Activated naive CD8-positive, alpha-beta T cell treated with anti-CD3 and anti-CD28 coated beads for 36 hours (primary cell): ENCODE measurements at places on chromosomes 4 and X. TPM values are rescaled to one million over a fixed set of nuclear protein-coding genes. Genes with fewer than 3 reads are reported as not detected.

DNA sequence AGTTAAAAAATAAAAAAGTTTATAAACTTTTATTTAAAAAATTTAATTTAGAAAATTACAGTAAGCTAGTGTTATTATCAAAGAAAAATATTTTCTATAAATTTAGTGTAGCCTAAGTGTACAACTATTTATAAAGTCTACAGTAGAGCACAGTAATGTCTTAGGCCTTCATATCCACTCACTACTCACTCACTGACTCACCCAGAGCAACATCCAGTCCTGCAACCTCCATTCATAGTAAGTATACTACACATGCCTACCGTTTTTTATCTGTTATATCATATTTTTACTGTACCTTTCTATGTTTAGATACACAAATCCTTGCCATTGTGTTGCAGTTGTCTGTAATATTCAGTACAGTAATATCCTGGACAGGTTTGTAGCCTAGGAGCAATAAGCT, 129.0 kb upstream of the FAM47B start:
- H3K4me3 ChIP-seq = no peak overlapping the region
- no peaks in the 10 kb centered on the region for H3K27me3 ChIP-seq
- no peaks in the 10 kb centered on the region for H3K4me1 ChIP-seq
- H3K27ac ChIP-seq = no peak overlapping the region

DNA sequence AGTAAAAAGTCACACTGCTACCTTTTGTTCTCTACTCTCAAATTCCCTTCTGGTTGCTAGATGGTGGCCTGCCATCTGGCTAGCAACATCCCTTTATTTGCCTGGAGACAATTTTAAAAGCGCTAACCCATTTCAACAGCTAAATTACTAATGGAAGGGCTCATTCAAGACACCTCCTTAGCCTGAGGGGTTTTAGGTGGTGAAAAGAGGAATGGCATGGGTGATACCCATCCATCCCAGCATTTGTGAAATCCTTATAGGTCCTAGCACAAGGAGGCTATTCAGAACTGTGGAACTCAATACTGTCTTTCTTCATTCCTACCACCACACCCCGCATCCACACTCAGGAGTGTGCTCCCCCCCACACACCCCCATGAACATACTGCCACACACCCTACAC, 33.5 kb downstream of the ARHGEF9 start:
- H3K4me1 ChIP-seq = peaks cover 45% of the 10 kb centered on the region
- no peak overlapping the region for H3K27ac ChIP-seq
- peaks cover 2% of the 10 kb centered on the region for H3K36me3 ChIP-seq
- no peaks in the 10 kb centered on the region for H3K27me3 ChIP-seq
- DNase-seq = no peak
- H3K4me3 ChIP-seq = no peak overlapping the region

DNA sequence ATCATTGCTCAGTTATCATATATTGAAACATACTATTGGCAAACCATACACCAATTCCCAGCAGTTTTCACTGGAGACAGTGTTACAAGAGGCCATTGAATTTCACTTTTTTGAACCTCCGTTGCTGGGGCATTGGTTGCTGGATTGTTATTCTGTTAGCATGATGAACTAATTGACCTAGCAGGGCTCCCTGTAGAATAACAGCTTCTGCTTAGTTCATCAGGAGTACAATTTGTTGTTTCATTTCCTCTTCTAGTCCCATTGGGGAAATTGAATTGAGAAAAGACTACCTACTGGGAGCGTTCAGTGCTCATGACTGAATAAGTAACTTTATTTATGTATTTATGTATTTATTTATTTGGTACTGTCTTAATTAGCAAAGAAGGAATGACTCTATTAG, 151.6 kb downstream of the SLIT2 start:
- DNase-seq = no peak
- H3K36me3 ChIP-seq = no peaks in the 10 kb centered on the region
- H3K4me3 ChIP-seq = no peak overlapping the region

SUPT20HL2 gene
- total RNA-seq = not detected

GRCh38 chr4:153987291-153987690, 198.4 kb upstream of the SFRP2 start:
- no peak for DNase-seq
- H3K27me3 ChIP-seq = peaks cover 39% of the 10 kb centered on the region
- no peaks in the 10 kb centered on the region for H3K36me3 ChIP-seq
- no peak overlapping the region for H3K4me3 ChIP-seq
- no peaks in the 10 kb centered on the region for H3K4me1 ChIP-seq

GRCh38 chrX:115949900-115950822, 220.4 kb upstream of the AGTR2 start:
- H3K4me1 ChIP-seq = no peaks in the 10 kb centered on the region
- no peak overlapping the region for H3K27ac ChIP-seq
- no peaks in the 10 kb centered on the region for H3K27me3 ChIP-seq
- no peaks in the 10 kb centered on the region for H3K36me3 ChIP-seq
- no peak for DNase-seq
- H3K4me3 ChIP-seq = no peak overlapping the region

DNA sequence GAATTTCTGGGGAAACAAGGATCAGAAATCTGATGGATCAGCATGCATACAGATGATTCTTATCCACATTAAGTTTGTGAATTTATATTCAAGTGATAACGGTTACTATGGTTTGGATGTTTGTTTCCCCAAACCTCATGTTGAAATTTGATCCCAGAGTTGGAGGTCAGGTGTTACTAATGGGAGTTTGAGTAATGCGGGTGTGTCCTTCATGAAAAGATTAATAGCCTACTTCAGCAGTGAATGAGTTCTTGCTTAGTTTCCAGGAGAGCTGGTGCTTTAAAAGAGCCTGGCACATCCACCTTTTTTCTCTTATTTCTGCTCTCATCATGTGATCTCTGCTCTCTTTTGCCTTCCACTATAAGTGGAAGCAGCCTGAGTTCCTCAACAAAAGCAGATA, 712.4 kb downstream of the IL1RAPL1 start:
- no peak for DNase-seq
- H3K27ac ChIP-seq = no peak overlapping the region
- no peaks in the 10 kb centered on the region for H3K27me3 ChIP-seq
- no peak overlapping the region for H3K4me3 ChIP-seq
